IMR-90 (cell line): ENCODE measurements at places on chromosomes 11 and 22. TPM values are rescaled to one million over a fixed set of nuclear protein-coding genes. Genes with fewer than 3 reads are reported as not detected.

DNA sequence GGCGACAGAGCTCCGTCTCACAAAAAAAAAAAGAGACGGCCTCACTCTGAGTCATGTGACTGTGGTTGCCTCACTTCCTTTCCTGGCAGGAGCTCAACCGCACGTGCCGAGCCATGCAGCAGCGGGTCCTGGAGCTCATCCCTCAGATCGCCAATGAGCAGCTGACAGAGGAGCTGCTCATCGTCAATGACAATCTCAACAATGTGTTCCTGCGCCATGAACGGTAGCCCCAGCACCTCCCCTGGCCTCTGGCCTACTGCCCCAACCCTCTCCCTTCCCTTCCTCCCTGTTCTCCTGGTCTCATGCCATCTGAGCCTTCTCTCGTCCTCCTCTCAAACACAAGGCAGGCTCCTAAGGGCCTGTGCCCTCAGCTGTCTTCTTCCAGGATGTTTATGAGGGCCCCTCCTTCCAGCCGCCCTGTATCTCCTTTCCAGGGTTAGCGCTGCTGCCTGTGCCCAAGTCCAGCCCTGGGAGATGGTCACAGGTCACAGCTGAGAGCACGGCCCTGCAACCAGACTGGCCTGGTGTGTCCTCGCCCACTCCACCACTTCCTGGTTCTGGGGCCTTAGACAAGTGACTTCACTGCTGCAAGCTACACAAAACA is 30.7 kb downstream of the TOM1 start:
- H3K4me3 ChIP-seq: no peak overlapping the region
- H3K27ac ChIP-seq: peak overlapping the region; percentile 85
- H3K4me1 ChIP-seq: peaks cover 4% of the 10 kb centered on the region
- H3K36me3 ChIP-seq: peaks cover 71% of the 10 kb centered on the region
- DNase-seq: peak; percentile 86

Gene QSER1
- polyA plus RNA-seq: 5.3 and 5.9 TPM in 2 replicates

DNA sequence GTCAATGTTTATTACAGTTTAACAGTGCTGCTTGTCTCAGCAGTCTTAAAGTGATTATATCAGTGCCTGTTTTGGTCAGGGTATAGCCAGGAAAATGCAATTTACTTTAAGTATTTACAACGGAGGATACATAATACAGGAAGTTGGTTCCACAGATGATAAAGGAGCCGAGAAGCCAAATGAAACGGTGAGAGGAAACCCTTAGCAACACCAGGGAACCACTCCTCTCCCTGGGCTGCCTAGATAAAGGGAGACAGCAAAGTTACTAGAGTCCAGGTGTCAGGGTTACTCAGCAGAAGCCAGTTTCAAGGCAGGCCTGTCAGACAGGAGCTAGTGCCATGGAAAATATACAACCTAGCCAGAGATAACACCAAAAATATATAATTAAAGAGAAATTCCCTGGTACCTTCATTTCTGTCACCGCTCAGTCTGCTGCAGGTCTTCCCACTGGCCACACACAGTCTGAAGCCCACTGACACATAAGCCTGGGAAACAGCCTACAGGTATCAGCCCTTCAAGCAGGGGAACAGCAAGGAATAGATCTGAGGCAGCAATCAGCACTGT is 55.5 kb downstream of the FAM76B start:
- H3K36me3 ChIP-seq: no peaks in the 10 kb centered on the region
- no peak for DNase-seq
- peaks cover 16% of the 10 kb centered on the region for H3K27me3 ChIP-seq

Gene SMTNL1
- not detected in 2 replicates for polyA plus RNA-seq

Gene ROBO4
- polyA plus RNA-seq: 0.82 and 1.4 TPM in 2 replicates

DNA sequence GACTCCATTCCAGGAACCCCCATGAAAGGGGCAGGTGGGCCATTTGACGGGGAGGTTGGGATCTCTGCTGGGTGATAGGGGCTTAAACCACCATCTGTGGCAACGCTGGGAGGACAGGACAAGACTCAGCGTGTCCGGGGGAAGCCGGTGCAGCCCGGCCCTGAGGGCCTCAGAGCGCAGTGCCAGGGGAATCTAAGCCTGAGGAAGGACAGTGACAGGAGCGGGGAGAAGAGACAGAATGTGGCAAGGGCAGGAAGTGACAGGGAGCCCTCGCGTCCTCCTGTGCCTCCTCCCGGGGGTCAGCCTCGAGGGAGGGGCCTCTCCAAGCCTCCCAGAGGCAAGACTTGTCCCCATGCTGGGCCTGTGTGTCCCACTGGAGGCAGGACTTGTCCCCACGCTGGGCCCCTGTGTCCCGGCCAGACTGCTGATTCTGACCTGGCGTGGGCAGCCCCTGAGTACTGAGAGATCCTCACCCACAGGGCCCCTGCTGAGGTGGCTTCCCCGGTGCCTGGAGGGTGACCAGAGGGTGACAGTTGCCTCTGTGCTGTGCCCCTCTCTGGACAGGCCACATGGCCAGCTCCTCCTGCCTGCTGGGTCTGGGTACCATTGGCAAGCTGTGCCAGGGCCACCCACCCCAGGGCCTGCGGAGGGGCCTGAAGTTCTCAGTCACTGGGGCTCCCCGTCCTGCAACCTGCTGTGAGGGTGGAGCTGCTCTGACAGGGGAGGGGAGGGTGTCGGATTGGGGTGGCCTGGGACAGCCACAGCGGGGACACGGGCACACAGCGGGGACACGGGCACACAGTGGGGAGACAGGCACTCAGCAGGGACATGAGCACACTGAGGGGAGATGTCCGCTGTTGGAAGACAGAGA is 676.2 kb downstream of the BRD1 start:
- H3K4me1 ChIP-seq: no peaks in the 10 kb centered on the region
- H3K27me3 ChIP-seq: no peaks in the 10 kb centered on the region
- H3K36me3 ChIP-seq: no peaks in the 10 kb centered on the region

Gene C2CD2L
- 8.7 and 9.5 TPM in 2 replicates for polyA plus RNA-seq

Gene GTSE1
- 15.6 and 17.1 TPM in 2 replicates for polyA plus RNA-seq

- H3K36me3 ChIP-seq: peaks cover 31% of the 10 kb centered on the region
- H3K27me3 ChIP-seq: no peaks in the 10 kb centered on the region
- DNase-seq: no peak
These were observed 3.0 kb downstream of the SMTN start for GRCh38 chr22:31083923-31084810.

GRCh38 chr11:2522631-2523255 is 77.9 kb downstream of the KCNQ1 start:
- no peak for DNase-seq
- H3K4me3 ChIP-seq: no peak overlapping the region
- peaks cover 47% of the 10 kb centered on the region for H3K27me3 ChIP-seq
- no peaks in the 10 kb centered on the region for H3K36me3 ChIP-seq
- no peaks in the 10 kb centered on the region for H3K4me1 ChIP-seq
- no peak overlapping the region for H3K27ac ChIP-seq

DNA sequence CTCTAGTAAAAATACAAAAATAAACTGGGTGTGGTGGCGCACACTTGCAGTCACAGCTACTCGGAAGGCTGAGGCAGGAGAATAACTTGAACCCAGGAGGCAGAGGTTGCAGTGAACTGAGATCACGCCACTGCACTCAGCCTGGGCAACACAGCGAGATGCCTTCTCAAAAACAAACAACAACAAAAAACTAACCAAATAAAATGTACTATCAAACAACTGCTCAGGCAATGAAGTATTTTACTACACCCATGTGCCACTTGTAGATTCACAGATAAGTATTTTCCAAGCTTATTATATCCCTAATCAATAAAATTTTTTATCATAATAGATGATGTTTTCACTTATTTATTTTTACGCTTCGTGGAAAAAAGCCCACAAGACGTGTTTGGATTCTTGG is 924 bp downstream of the C11orf65 start:
- peak overlapping the region; percentile 83 for H3K4me3 ChIP-seq
- no peaks in the 10 kb centered on the region for H3K27me3 ChIP-seq
- H3K4me1 ChIP-seq: peaks cover 2% of the 10 kb centered on the region; the same call in 1 of the 2 replicates
- DNase-seq: no peak
- H3K27ac ChIP-seq: peak overlapping the region; percentile 34; the same call in 1 of the 2 replicates
- H3K36me3 ChIP-seq: no peaks in the 10 kb centered on the region

Gene NFRKB
- 15.1 and 15.2 TPM in 2 replicates for polyA plus RNA-seq

Gene FGF19
- polyA plus RNA-seq: not detected in 2 replicates

GRCh38 chr11:126978911-126979310 is 21.7 kb downstream of the KIRREL3 start:
- H3K36me3 ChIP-seq: no peaks in the 10 kb centered on the region
- no peaks in the 10 kb centered on the region for H3K27me3 ChIP-seq
- no peak overlapping the region for H3K4me3 ChIP-seq
- H3K4me1 ChIP-seq: no peaks in the 10 kb centered on the region
- H3K27ac ChIP-seq: no peak overlapping the region

Gene NECTIN1
- 3.0 and 4.2 TPM in 2 replicates for polyA plus RNA-seq

Gene TRIM66
- 4.1 and 4.4 TPM in 2 replicates for polyA plus RNA-seq

- H3K4me1 ChIP-seq: no peaks in the 10 kb centered on the region
- no peak overlapping the region for H3K27ac ChIP-seq
- H3K4me3 ChIP-seq: no peak overlapping the region
- H3K36me3 ChIP-seq: no peaks in the 10 kb centered on the region
- DNase-seq: no peak
These were observed 47.2 kb upstream of the CEP295 start for GRCh38 chr11:93614173-93614722.

- H3K27ac ChIP-seq: no peak overlapping the region
- H3K36me3 ChIP-seq: no peaks in the 10 kb centered on the region
- no peak overlapping the region for H3K4me3 ChIP-seq
- DNase-seq: no peak
- no peaks in the 10 kb centered on the region for H3K27me3 ChIP-seq
These were observed 6.8 kb upstream of the POLR3H start for GRCh38 chr22:41550952-41551491.

DNA sequence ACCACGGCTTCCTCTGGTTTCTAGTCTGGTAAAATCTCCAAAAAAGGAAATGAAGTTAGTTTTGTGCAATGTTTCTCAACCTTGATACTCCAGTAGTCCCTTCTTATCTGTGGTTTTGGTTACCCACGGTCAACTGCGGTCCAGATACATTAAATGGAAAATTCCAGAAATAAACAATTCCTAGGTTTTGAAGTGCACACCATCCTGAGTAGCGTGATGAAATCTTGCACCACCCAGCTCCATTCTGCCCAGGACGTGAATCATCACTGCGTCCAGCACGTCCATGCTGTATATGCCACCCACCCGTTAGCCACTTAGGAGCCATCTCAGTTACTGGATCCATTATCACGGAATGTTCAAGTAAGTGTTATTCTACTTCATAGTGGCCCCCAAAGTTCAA is 117.0 kb downstream of the FBXO7 start:
- 0 out of 2 replicates have a peak overlapping the region, but pooled peaks have one; percentile 18 for H3K27ac ChIP-seq
- H3K4me1 ChIP-seq: no peaks in the 10 kb centered on the region
- peaks cover 12% of the 10 kb centered on the region; the same call in 1 of the 2 replicates for H3K27me3 ChIP-seq
- no peak overlapping the region for H3K4me3 ChIP-seq

Gene PTPN5
- polyA plus RNA-seq: not detected in 2 replicates

- no peaks in the 10 kb centered on the region; the same call in 1 of the 2 replicates for H3K27me3 ChIP-seq
- peaks cover 21% of the 10 kb centered on the region for H3K4me1 ChIP-seq
- H3K4me3 ChIP-seq: no peak overlapping the region
- no peak overlapping the region for H3K27ac ChIP-seq
- no peaks in the 10 kb centered on the region for H3K36me3 ChIP-seq
These were observed 38.5 kb upstream of the GRAMD4 start for GRCh38 chr22:46581538-46582244.

Gene ANKK1
- not detected in 2 replicates for polyA plus RNA-seq

GRCh38 chr11:66178871-66179270 is 89.6 kb upstream of the RAB1B start:
- no peak overlapping the region for H3K4me3 ChIP-seq
- no peak for DNase-seq
- no peaks in the 10 kb centered on the region for H3K4me1 ChIP-seq

Gene KCNJ1
- not detected in 2 replicates for polyA plus RNA-seq

Gene SERHL2
- 4.5 and 5.6 TPM in 2 replicates for polyA plus RNA-seq

DNA sequence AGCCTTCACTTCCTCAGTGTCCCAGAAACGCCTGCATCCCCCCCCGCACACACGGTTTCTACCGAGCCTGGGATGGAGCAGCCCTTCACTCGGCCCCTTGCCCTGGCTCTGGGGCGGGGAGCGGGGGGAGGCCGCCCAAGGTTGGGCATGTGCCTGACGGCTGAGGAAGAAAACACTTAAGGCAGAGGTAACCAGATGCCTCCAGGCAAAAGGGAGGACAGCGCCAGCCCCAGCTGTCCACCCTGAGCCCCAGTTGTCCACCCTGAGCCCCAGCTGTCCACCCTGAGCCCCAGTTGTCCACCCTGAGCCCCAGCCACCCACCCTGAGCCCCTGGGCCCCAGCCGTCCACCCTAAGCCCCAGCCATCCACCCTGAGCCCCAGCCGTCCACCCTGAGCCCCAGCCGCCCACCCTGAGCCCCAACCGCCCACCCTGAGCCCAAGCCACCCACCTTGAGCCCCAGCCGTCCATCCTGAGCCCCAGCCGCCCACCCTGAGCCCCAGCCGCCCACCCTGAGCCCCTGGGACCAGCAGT is 3.8 kb upstream of the TTLL8 start:
- peaks cover 6% of the 10 kb centered on the region; the same call in 1 of the 2 replicates for H3K4me1 ChIP-seq
- DNase-seq: no peak
- no peak overlapping the region for H3K4me3 ChIP-seq
- no peaks in the 10 kb centered on the region for H3K36me3 ChIP-seq
- H3K27ac ChIP-seq: no peak overlapping the region

DNA sequence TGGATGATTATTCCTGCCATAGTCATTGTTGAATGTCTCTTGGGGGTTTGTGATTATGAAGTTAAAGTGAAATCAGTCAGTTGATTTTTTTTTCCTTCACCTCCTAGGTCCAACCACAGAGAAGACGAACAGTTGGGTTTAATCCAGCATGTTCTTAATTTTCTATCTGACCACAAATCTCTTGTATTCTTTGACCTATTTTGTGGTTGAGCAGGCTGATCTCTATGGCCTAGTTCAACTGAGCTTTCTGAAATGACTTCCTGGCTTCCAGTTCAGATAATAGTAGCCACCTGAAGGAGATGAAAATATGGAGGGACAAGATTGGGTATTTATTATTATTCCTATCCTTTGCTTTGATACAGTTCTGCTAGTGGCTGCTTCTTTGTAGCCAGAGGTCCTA is 5.2 kb upstream of the OR56A5 start:
- H3K36me3 ChIP-seq: no peaks in the 10 kb centered on the region
- H3K4me1 ChIP-seq: no peaks in the 10 kb centered on the region
- no peaks in the 10 kb centered on the region for H3K27me3 ChIP-seq

- H3K4me3 ChIP-seq: no peak overlapping the region
- H3K27ac ChIP-seq: no peak overlapping the region
- H3K4me1 ChIP-seq: no peaks in the 10 kb centered on the region
- H3K27me3 ChIP-seq: no peaks in the 10 kb centered on the region
- DNase-seq: no peak
These were observed 13.1 kb downstream of the RAB6A start for GRCh38 chr11:73747762-73748161.

- no peaks in the 10 kb centered on the region; the same call in 1 of the 2 replicates for H3K36me3 ChIP-seq
- H3K4me3 ChIP-seq: no peak overlapping the region
- no peak for DNase-seq
- no peaks in the 10 kb centered on the region for H3K27me3 ChIP-seq
These were observed 114.9 kb downstream of the C11orf91 start for GRCh38 chr11:33585586-33586209.

Gene INS
- not detected in 2 replicates for polyA plus RNA-seq

DNA sequence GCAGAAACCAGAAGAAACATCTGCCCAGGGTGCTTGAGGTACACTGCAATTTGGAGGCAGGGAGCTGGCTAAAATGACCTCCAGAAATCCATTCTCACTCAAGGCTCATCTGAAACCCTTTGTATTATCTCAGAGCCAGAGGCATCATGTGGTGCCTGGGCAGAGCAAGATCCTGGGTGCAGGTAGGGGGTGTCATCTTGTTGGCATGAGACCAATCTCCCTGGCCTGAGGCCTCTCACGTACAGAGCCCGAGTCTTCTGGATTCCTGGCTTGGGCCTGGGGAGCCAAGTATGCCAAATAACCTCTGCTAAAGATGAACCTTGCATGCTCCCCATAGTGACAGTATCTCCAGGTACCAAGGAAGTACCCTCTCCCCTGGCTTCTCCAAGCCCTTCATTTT is 2.4 kb downstream of the LMO1 start:
- H3K4me1 ChIP-seq: no peaks in the 10 kb centered on the region; the same call in 1 of the 2 replicates
- DNase-seq: no peak
- no peak overlapping the region for H3K4me3 ChIP-seq
- no peak overlapping the region for H3K27ac ChIP-seq
